ENCODE measurements at places on chromosomes 6 and 20. TPM values are rescaled to one million over a fixed set of nuclear protein-coding genes. Genes with fewer than 3 reads are reported as not detected.

DNA sequence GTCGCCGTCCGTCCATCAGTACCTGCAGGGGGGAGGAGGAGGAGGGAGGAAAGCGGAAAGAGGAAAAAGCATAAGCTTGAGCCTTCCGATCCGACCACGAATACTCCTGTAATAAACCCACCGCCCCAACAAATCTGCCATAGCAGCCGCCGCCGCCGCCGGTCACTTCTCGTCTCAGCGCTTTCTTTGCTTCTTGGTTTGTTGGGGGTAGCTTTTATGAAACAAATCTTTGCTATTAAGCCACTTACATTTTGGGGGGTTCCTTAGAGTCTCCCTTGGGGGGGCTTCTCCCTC lies 277 bp downstream of the ADGRB3 start:
- DNase-seq: no peak

DNA sequence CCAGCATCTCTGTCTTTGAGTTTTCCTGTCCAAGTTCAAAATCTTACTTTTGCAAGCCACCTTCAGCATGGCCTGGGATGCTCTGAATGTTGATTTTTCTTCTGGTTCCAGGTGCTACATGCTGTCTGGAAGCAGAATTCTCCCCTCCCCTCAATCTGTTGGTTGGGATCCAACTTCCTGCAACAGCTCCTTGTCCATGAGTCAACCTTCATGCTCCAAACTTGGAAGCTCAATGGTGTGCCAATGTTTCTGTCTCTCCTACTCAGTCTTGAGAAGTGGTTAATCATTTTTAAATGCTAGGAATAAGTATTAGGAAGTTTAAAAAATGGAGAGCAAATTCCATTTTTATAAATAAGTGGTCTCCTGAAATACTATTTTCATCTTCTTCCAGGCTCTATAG lies 33.2 kb upstream of the PLEKHG1 start:
- no peak for DNase-seq

GRCh38 chr20:24472426-24472825 lies 3.0 kb downstream of the SYNDIG1 start:
- no peak for DNase-seq

MCM8 gene
- 4.6 TPM for total RNA-seq

GPR6 gene
- total RNA-seq: not detected

CLPSL1 gene
- not detected for total RNA-seq

CAP2 gene
- 67.1 TPM for total RNA-seq

DNA sequence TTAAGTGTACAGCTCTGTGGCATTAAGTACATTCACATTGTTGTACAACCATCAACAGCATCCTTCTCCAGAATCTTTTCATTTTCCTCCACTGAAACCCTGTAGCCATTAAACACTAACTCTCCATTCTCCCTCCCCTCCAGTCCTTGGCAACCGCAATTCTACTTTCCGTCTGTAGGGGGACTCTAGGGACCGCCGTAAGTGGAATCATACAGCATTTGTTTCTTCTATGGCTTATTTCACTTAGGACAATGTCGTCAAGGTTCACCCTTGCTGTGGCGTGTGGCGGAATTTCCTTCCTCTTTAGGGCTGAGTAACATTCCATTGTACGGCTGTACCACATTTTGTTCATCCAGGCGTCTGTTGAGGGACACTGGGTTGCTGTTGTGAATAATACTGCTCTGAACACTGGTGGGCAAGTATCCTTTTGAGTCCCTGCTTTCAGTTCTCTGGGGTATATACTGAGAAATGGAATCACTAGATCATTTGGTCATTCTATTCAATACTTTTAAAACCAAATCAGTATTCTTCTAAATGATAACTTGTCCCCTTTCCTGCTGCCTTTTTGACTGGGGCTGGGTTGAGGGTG lies 50.7 kb downstream of the PPP1R3G start:
- no peak for DNase-seq

- DNase-seq: no peak
Measured at GRCh38 chr6:149127212-149127611, 190.3 kb upstream of the TAB2 start.

Data from sigmoid colon (tissue), 7 donors.